HL-60 (cell line): ENCODE measurements at places on chromosomes 1 and 21.

DNA sequence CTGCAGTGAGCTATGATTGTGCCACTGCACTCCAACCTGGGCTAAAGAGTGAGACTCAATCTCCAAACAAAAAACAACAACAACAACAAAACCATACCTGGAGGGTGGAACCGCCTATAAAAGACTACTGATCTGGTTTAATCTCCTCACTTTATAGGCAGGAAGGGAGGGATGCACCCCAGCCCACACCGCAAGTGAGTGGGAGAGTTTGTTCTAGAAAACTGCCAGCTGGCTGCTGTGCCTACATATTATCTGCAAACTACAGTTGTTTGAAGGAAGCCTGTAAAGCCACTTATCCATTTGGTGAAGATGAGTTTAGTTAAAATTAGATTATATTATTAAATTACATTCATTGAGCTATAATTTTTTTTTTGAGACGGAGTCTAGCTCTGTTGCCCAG lies 9.1 kb upstream of the SRSF10 start:
- DNase-seq = no peak

DNA sequence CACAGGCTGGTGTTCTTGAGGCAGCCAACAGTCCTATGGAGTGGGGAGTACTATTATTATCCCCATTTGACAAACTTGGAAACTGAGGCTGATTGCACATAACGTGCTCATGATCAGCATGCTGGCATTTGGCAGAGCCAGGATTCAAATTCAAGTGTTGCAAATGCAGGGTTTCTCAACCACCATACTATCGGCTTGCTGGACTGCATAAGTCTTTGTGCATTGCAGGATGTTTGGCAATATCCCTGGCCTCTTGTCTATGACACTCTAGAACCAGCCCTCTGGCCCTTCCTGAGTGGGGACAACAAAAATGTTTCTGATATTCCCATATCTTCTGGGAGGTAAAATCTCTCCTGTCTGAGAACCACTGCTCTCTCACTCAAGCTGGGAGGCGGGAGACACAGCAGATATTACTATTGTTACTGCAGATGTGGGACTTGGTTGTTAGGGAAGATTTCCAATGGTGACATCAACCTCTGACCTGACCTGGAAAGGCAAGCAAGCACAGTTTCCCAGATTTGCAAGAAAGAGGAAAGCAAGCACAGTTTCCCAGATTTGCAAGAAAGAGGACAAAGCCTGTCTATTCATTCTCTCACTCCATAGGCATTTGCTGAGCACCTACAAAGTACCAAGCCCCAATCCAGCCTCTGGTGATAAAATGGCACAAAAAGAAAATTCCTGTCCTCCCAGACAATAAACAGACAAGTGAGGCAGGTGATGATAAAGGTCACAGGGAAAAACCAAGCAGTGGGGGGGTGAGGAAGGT lies 1.0 kb upstream of the AADACL3 start:
- no peak for DNase-seq

DNA sequence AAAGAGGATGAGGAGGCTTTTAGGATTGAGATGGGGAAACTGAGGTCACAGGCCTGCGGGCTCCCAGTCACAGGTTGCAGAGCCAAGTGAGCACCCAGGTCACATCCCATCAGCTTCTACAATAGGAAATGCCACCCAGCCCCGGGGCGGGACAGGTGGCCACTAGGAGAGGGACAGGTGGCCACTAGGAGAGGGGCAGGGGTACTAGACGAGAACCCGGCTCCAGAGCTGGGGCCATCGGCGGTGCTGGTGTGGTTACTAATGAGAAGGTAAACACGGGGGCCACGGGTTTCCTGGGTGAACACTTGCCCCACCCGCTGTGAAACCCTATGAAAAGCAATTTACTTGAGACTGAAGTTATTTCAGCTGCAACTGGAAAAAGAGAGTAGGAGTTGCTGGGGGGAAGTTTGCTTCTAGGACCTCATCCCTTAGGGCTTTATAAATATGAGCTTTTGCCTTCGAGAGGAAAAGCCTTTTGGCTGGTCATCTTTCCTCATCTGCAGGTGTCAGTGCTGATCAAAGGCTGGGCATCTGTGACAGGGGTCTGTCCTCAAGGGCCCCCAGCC lies 52.5 kb downstream of the MRPL37 start:
- no peak for DNase-seq

GRCh38 chr21:42537106-42537742 lies 23.6 kb downstream of the SLC37A1 start:
- no peak for DNase-seq

- DNase-seq = no peak
These were observed 93.5 kb upstream of the SIM2 start for GRCh38 chr21:36605426-36605825.

DNA sequence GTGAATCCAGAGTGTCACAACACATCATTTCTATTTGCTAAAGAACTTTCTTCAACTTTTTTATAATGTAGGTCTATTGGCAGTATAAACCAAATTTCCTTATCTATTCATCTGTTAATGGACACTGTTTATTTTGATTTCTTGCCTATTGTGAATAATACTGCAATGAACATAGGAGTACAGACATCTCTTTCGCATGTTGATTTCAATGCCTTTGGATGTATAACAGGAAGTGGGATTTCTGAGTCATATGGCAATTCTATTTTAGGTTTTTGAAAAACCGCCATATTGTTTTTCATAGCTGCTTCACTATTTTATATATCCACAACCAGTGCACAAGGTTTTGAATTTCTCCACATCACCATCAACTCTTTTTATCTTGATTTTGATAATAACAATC lies 198.7 kb downstream of the KCNT2 start:
- no peak for DNase-seq

DNA sequence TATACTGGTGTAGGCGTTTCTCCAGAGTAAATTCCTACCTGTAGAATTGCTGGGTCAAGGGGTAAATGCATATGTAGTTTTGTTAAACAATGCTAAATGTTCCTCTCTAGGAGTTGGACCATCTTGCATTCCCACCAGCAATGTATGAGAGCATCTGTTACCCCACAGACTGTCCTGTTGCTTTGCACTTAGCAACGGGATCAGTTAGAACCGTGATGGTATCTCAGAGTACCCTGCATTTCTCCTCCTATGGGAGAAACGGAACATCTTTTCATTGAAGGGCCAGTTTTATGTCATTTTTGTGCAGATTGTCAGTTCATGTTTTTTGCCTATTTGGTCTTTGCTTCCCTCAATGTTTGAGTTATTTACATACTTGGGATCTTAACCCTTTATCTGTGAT lies 18.0 kb upstream of the RIPPLY3 start:
- DNase-seq = no peak

GRCh38 chr21:20970691-20971090 lies 27.5 kb upstream of the NCAM2 start:
- DNase-seq = no peak

GRCh38 chr1:30507401-30508174 lies 215.8 kb downstream of the MATN1 start:
- DNase-seq = no peak
